SK-N-MC (cell line): ENCODE measurements at places on chromosomes 2 and 18.

- peak; percentile 56 for DNase-seq
Measured at GRCh38 chr2:79511320-79511951, 1.4 kb upstream of the CTNNA2 start.

DNA sequence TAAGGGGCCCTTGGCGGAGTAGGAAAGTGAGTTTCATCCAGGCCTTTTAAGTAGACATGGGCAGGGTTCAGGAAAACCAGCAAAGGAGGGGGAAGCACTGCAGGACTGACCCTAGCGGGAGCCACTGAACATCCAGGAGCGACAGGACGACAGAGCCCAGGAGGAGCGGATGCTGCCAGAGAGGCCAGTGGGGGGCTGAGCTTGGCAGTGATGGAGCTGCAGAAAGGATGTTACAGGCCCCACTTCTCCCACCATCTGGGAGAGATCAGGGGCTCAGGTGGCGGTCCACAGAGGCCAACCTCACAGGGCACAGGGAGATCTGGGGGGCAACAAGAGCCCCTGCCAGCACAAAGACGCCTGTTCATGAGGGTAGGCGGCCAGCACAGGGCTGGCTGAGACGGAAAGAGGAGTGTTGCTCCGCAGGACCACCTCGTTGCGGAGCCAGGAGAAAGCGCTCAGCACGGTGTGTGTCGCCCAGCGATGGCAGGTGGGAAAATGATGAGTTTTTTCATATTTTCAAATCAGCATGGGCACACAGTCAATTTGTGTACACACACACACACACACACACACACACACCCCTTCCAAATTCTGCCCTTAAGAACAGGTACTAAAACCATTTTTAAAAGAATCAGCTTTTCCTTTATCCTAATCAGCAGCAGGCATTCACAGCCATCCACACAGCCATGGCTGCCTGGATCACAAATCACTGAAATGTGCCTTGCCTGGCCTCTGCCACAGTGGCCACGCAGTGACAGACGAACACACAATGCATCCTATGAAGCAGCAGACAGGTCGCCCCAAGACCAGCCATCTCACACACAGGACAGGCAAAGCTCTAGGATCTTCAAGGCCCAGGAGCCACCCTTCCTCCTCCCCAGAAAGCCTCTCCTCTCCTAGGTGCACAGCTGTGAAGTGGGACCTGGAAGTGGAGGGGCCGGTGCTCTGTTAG, 63.2 kb downstream of the NDUFA10 start:
- no peak for DNase-seq

DNA sequence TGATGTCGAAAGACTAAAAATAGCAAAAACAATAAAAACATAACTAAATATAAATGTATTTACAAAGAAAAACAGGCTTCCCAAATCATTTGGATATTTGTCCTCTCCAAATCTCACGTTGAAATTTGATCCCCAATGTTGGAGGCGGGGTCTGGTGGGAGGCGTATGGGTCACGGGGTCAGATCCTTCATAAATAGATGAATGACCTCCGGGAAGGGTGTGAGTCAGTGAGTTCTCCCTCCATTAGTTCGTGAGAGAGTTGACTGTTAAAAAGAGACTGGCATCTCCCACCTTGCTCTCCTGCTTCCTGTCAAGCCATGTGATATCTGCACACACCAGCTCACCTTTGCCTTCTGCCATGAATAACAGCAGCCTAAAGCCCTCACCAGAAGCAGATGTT, 703.0 kb downstream of the TMEM182 start:
- DNase-seq: no peak

- no peak for DNase-seq
Measured at GRCh38 chr2:176997074-176997791, 215.4 kb upstream of the HNRNPA3 start.

DNA sequence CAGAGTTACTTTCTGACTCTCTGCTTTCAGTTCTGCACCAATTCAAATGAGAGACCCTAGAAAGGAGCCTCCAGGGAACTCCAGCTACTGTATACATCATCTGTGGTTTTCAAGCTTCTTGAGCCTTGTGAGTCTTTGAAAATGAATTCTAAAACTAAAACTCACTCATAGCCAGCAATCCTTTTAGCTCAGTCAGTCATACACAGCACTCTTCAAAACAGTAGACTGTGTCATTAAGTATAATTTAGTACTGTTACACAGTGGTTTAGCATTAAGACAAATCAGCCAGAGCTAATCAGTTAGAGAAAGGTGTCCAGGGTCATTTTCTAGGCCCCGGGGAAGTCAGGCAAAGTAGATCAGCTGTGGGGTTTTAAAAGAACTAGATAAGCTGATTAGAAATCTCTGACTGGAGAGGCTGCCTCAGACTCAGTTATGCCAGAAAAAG, 322.1 kb upstream of the THUMPD2 start:
- DNase-seq: no peak

DNA sequence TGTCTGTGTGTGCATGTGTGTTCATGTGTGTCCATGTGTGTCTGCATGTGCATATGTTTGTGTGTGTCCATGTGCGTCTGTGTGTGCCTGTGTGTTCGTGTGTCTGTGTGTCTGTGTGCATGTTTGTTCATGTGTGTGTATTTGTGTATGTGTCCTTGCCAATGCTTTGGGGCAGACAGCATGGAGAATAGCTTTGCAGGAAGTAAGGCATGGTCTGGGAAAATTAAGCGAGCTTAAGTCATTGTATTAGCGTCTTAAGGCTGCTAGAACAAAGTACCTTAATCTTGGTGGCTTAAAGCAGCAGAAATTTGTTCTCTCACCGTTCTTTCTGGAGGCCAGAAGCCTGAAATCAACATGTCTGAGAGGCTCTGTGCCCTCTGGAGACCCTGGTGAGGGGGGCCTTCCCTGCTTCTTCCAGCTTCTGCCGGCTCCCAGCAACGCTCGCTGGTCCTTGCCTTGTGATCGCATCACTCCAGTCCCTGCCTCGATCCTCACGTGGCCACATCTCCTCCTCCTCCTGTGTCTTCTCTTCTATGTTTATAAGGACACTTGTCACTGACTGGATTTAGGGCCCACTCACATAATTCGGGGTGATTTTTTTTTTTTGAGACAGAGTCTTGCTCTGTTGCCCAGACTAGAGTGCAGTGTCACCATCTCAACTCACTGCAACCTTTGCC, 3.8 kb downstream of the NEU2 start:
- DNase-seq: no peak

GRCh38 chr18:34370704-34371395, 146.1 kb upstream of the NOL4 start:
- DNase-seq: no peak

GRCh38 chr2:43376523-43377198, 150.3 kb upstream of the ZFP36L2 start:
- no peak for DNase-seq

DNA sequence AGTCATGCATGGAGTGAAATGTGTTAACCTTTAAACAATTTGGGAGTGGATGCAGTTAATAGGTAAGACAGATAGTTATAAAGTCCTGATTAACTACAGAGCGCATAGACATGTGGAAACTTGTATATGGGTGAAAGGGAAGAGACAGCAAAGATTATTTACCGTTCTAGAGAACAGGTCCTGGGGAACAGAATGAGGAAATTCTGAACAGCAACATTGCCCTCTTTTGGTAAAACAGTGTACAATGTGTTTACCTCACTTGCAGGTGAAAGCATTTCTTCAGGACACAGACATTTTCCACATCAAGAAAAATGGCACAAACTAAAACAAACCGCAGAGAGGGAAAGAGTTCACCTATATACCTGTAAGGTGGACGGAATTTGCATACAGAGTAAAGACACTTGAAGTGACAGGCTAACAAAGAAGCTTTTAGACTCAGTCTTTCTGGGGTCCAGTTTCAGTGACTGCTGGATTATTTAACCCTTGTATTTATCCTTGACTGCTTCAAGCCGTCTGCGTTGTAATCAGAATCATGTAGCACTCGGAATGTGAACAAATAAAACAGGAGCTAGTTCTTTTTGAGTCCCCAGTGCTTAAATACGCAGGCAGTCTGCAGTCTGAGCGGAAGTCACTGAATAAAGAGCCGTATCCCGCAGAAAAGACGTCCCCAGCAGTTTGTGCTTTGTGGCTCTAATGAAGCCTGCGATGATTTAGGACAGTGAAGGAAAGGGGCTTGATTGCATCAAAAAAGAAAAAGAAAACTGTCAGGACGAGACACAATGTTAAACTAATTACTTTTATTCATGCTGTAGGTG, 364.8 kb upstream of the GALNT5 start:
- DNase-seq: peak; percentile 20

- peak; percentile 37 for DNase-seq
Measured at GRCh38 chr2:138630164-138630563, 128.6 kb downstream of the SPOPL start.

DNA sequence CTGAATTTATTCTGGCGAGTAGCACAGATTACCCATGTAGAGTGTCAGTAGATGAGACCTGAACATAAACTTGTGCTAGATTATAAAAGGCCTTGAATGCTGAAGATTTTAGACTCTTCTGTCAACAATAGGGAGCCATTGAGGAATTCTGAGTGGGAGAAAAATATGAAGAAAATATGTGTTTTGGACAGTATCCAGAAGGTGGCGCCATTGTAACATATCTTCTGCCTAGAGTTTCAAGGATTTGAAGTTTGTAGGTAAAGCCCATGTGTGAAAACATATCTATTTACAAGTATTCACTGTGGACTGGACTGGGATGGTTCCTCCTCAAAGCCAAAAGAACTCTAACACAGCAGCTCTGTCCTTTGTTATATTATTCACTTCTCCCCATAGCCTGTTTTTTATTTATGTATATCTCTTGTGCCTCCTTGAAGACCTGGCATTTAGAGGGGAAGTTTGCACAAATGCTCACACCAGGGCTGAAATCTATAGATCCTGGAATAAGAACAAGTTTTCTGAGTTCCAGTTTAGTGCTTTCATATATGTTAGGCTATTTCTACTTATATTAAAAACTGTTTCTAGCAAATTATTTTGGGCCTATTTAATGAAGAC, 124.9 kb downstream of the RDH14 start:
- DNase-seq: peak; percentile 18

DNA sequence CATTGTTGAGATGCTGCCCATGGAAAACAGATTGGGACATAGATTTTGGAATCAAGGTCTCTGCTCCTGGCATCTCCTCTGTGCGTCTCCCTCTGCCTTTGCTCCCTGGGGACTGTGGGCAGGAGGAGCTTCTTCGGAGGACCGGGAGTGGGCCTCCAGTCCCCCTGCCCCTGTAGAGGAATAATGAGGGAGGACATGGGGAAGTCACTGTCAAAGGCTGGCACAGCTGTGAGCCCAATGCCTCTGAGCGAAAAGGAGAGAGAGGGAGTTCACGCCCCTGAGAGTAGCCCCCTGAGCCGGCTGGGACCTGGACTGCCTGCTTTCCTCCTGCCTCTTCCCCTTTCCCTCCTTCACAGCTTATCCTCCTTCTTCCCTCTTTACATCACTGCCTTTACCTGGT, 195.0 kb downstream of the LOXHD1 start:
- no peak for DNase-seq

GRCh38 chr2:233153146-233153798, 93.1 kb downstream of the INPP5D start:
- DNase-seq: no peak

- no peak for DNase-seq
Measured at GRCh38 chr18:32057624-32058165, 34.0 kb upstream of the RNF138 start.

DNA sequence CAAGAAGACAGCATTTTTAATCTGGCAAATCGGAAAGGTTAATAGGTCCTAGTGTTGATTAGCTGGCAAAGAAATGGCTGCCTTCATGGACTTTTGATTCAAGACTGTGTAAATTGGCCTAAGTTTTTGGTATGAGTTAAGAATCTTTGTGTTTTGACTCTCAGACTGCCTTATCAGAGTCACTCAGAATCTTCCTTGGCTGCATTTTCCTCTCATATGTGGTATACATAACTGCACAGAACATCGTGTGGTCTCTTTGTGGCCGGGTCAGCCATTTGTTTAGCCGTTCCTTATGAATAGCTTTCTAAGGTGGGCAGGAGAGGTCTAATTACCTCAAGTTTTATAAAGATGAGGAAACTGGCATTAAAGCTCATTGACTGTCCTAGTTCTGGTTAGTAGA, 30.1 kb downstream of the CAB39 start:
- DNase-seq: no peak

DNA sequence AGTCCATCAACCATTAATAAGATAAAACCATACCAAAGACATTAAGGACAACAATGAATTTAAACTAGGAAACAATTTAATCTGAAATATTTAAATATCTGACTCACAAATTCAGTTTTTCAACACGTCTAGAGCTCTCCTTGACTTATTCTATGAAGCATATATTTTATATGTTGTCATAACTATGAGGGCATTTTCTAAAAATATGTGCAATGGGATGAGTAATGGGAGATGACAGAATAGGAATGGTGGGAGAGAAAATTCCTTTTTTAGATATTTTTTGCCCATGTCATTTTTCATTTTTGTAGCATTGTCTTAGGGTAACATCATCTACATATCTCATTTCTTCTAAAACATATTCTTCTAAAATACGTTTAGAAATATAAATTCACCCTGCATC, 79.2 kb upstream of the CDH2 start:
- DNase-seq: no peak

DNA sequence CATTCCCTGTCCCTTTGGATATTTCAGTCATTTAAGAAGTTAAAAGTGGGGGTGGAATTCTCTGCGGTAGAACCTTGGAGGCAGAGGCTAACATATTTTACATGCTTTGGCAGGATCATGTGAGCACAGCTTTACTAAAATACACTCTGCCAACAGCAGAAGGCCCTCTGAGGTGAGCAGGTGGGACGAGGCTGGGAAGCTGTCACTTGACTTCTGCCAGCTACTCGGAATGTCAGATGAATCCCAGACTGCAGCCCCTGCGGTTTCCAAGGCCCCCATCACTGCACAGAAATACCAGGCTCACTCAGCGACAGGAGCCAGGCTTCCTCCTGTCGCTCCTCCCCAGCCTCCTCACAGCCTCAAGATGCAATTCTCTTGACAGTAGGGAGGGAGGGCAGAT, 220.9 kb upstream of the REV1 start:
- DNase-seq: no peak

GRCh38 chr2:176002688-176003210, 682 bp upstream of the LNPK start:
- no peak for DNase-seq

DNA sequence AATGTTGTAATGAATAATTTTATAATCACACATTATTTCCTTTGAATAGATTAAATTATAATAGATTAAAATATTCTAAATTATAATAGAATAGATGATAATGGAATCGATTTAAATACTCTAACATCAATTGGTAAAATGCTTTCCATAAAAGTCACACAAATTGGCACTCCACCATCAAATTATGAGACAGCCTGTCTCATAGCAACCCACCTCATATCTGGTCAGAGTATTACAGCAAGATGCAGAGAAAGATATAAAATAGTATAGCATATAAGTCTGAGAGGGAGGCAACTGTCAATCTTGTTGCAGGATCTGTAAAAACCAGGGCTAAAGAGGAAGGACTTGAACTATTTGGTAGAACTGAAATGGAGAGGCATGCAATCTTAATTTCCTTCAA, 98.4 kb upstream of the NCKAP5 start:
- no peak for DNase-seq

GRCh38 chr2:6865346-6866274, at the start of gene CMPK2:
CMPK2 (minus strand) TSS chr2:6865907; CDS start chr2:6865696, 211 bp downstream.
- no peak for DNase-seq

DNA sequence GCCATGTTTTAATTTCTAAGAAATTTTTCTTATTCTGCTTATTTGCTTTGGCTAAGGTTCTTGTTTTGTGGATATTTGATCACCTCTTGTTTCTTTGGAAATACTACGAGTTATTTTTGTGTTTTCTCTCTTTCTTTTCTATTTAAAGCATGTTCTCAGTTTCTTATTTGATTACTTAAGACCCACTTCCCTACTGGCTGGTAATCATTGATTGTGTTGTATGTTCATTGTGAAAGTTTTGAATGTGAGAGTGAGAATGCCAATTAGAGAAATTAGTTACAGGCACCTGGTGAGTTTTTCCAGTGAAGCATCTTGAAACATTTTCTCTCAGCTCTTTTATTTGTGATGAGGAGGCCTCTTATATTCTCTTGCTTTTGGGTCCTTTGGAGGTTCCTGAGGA, 226.7 kb upstream of the MC4R start:
- DNase-seq: no peak
